NCI-H1417 treated with DMSO at 0.1 percent for 48 hours (cell line): ENCODE measurements at places on chromosomes 2 and 18.

- no peak for DNase-seq
These were observed 107.3 kb upstream of the PID1 start for GRCh38 chr2:229378386-229378785.

- no peak for DNase-seq
These were observed 1.7 kb upstream of the QPCT start for GRCh38 chr2:37342591-37343220.

GRCh38 chr2:143891879-143892308 lies 628.0 kb downstream of the ZEB2 start:
- DNase-seq, result no peak

DNA sequence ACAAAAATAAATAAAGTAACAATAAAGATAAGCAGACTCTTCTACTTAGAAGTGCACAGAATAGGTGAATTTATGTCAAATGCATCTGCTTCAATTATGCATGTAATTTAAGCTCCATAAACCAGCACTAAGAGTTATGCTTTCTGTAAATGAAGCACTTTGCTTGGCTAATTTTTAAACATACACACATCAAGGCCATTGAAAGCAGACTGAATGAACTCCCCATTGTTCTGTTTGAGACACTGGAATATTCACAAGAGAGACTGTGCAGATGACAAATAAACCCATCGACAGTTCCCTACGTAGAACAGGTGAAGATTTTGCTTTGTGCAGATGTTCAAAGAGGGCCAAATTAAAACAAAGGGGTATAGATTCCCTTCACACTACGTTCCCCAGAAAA lies 133.4 kb downstream of the PID1 start:
- no peak for DNase-seq
